ENCODE measurements at places on chromosomes 12 and 14.

GRCh38 chr12:116749884-116750283, 11.8 kb downstream of the RNFT2 start:
- DNase-seq = no peak

- DNase-seq = no peak
These were observed 5.6 kb downstream of the DACT1 start for GRCh38 chr14:58643366-58643765.

DNA sequence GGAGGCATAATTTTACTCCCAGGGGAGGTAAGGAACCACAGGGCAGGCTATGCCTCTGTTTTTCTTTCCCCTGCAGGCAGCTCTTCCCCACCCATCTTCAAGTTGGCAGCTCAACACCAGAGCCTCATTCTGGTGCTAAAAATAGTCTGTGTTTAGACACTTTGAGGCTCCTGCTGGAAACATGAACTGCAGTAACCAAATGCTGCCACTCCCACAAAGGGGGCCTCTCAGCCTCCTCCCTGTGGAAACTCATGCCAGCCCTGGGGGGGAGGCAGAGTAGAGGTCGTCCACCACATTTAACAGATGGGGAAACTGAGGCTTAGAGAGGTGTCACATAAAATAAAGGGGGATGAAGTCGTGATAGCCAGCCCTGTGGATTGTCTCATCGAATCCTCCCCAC, 61.4 kb downstream of the WSCD2 start:
- no peak for DNase-seq

GRCh38 chr12:5391653-5392052, 40.3 kb upstream of the NTF3 start:
- DNase-seq = no peak

- peak; percentile 48 for DNase-seq
These were observed 39.8 kb downstream of the GRIN2B start for GRCh38 chr12:13941258-13942249.

DNA sequence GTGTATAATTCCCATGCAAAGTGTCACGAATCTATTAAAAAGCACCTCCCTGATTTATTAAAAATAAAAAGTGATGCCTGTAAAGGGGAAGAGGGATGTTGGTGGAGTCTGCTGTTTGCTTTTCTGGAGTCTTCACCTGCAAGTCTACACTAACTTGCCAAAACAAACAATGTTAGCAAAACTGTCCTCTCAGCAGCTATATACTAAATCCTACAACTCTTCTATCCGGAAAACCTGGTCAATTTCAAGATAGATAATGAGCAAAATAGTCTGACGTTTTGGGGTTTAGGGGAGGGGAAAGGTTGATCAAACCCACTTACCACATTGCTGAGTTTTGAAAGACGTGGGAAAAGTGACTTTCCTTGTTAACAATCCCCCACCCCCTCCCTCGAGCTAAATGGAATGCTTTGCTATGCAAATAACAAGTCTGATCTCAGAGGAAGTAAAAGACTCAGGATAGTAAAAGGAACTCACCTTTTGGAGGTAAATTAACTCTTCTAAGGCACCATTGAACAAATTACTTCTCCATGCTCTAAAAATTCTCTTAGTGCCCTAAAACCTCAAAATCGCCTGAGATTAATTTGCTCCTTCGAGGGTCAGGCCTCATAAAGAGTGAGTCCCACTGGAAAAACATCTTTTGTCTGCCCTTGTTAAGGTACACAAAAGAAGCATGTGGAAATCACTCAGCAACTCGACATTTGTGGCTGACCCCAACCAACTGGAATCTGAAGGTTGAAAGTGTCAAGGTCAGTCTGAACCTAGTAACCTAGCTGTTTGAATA, 13.5 kb downstream of the BMP4 start:
- no peak for DNase-seq

DNA sequence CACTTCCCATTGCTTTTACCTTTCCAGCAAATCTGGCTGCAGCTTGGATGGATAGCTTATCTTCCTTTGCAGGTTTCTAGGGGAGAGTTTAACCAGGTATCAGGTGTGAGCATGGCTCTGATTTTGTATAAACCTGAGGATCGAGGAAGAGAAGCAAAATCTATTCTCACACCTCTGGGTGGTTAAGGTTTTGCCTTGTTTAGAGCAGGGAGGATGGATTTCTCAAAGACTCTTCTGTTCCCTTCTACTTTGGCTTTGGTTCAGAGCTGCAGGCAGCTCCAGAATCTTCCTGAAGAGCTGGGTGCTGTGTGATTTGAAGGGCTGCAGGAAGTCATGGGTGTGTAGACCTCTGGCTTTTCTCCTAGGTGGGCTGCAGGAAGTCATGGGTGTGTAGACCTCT, 1.7 kb downstream of the JDP2 start:
- DNase-seq = no peak
